Activated CD8-positive, alpha-beta memory T cell treated with anti-CD3 and anti-CD28 coated beads, Interleukin-2, amount 50 U/mL, for 4 hours (primary cell): ENCODE measurements at places on chromosomes 16 and 17.

- DNase-seq, result peak; percentile 77
Measured at GRCh38 chr17:40362696-40363110, 1.8 kb downstream of the GJD3 start.

GRCh38 chr17:17781591-17782496 lies 54.9 kb downstream of the SREBF1 start:
- peak; percentile 47 for DNase-seq

- DNase-seq, result no peak
Measured at GRCh38 chr17:72267601-72268000, 146.8 kb downstream of the SOX9 start.

DNA sequence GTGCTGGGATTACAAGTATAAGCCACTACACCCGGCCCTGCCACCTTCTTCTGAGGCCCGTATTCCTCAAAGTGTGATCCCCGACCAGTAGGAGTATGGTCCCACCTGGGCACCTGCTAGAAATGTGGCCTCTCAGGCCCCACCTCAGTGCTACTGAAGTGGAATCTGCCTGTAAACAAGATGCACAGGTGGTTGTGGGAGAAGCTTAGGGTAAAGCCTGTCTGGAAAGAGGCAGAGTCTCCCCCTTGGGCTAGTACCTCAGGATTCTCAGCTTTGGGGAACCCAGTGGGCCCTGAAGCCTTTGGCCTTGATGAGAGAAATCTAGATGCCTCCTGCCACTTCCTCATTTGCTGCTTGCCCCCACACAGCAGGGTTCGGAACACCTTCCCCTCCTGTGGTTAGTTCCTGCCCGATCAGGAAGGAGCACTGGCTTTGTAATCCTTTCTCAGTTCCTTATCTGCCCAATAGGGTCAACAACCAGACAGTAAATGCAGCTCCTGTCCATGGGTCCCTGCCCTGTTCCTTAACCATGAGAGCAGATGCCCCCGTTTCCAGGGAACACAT lies 25.2 kb downstream of the TK2 start:
- DNase-seq, result no peak

GRCh38 chr16:65532258-65532657 lies 410.4 kb upstream of the CDH11 start:
- no peak for DNase-seq
